Cardiac muscle cell (in vitro differentiated cells and primary cell): ENCODE measurements at places on chromosomes 7 and 10.

- no peaks in the 10 kb centered on the region for H3K27me3 ChIP-seq
- H3K27ac ChIP-seq, result no peak overlapping the region
Measured at GRCh38 chr10:61163403-61163802, 219.4 kb upstream of the RHOBTB1 start.

DNA sequence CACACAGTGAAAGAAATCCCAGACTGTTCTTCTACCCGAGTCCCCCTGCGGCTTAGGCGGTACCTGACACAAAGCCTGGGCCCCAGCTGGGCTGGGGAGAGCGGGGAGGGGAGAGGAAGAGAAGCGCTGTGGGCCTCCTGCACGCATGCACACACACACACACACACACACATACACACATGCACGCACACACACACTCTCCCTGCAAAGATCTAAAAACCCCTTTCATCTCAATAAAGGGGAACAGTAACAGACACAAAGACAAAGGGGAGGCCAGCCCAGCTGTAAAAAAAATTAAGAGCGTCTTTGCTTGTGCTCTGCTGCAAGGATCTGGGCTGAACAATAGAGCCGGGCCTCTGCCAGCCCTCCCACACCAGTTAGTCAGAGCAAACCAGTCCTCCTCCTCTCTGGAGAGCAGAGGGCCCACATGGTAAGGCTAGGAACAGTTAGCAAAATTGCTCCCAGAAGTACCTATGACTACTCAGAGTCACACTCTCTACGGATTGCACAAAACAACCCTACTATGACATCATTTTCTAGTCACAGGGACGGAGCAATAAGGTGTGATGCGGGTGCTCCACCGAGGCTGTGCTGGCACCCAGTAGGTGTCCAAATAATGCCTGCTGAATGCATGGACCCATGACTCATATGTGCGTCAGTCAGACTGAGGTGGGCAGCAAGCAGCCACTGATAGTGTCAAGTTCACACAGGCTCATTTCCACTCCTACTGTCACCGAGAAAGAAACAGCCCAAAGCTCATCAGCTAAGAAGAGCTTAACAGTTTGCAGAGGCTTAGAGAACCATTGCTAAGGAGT, 9.2 kb downstream of the ITPRIP start:
- no peak overlapping the region for H3K4me3 ChIP-seq
- no peaks in the 10 kb centered on the region for H3K36me3 ChIP-seq
- no peaks in the 10 kb centered on the region for H3K27me3 ChIP-seq
- H3K27ac ChIP-seq, result peak overlapping the region; percentile 84
- DNase-seq, result peak; percentile 94
- H3K4me1 ChIP-seq, result peaks cover 69% of the 10 kb centered on the region

DNA sequence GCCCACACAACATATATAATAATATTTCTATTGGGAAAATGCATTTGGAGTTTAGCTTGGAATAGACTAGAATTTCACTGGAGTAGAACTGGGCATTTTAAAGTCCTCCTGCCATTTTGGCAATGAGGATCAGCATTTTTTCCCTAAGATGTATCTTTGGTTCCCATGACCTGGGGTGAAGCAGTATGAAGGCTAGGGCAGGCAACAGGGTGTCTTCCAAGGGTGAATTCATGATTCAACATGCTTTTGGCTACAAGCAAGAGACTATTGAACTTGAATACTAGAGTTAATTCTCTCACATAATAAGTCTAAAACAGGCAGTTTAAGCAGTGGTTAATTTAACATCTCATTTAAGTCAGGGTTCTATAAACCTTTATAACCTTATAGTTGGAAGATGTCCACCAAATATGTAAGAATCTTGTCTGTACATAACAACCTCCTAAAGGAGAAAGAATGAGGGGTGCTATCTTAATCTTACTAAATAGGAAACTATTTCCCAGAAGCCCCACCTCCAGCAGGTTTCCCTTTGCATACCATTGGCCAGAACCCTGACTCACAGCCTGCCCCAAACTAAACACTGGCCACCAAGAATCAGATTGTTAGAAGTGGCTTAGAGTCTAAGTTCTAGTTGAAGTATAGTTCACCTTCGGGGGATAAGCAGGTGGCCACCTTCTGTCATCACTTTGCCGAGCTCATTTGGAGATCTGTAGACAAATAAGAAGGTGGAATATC, 96.0 kb upstream of the PRPS1L1 start:
- H3K4me1 ChIP-seq, result peaks cover 8% of the 10 kb centered on the region
- no peak for DNase-seq
- no peak overlapping the region for H3K4me3 ChIP-seq
- no peaks in the 10 kb centered on the region for H3K36me3 ChIP-seq
- no peak overlapping the region for H3K27ac ChIP-seq

GRCh38 chr10:77732213-77733003, 94.8 kb upstream of the KCNMA1 start:
- DNase-seq, result no peak
- no peaks in the 10 kb centered on the region for H3K27me3 ChIP-seq
- no peak overlapping the region for H3K4me3 ChIP-seq
- no peak overlapping the region for H3K27ac ChIP-seq

- peak; percentile 49 for DNase-seq
- H3K36me3 ChIP-seq, result peaks cover 47% of the 10 kb centered on the region
- no peak overlapping the region for H3K4me3 ChIP-seq
- peaks cover 8% of the 10 kb centered on the region for H3K4me1 ChIP-seq
- H3K27ac ChIP-seq, result no peak overlapping the region
- no peaks in the 10 kb centered on the region for H3K27me3 ChIP-seq
Measured at GRCh38 chr10:69375307-69376151, 41.2 kb downstream of the TACR2 start.

DNA sequence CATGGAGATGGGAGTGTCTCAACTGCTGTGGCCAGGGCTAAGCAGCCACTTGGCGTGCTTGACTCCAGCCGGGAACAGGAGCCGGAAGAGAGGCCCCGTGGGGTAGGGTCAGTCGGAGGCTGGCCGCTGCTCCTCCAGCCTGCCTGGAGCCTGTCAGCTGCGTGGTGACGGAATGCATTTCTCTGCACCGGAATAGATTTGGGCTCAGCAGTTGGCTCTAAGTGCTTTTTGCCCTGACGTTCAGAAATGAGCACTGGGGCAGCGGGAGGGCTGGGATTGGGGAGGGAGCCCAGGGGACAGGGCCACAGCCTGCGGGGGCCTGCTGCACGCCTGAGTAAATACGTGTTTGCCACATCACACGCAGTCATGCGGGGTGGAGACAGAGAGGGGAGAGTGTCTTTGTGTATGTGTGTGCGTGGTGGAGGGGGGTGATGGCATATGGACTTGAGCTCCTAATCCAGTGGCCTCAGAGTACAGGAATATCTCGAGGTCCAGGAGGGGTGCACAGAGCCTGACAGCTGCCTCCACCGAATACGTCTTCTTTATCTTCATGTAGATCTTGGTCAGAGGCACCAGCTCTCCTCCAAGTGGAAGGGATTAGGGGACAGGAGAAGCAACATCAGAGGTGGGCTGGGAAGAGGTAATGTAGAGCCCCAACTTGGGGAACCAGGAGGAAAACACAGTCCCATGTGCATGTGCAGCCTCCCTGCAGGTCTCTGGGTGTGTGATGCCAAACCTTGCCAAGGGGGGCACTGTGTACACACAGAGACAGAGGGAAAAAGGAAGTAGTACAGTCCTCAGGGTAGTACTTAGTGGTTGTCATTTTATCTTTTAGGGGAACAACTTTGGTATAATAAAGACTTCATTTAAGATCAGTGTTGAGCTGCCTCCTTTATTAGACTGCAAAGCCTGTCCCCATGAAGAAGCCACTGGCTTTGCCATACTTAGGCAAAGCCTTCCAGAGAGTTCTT, 151.4 kb downstream of the CDH23 start:
- no peaks in the 10 kb centered on the region for H3K36me3 ChIP-seq
- peak overlapping the region; percentile 86 for H3K27ac ChIP-seq
- peaks cover 26% of the 10 kb centered on the region for H3K4me1 ChIP-seq
- peak; percentile 85 for DNase-seq
- no peaks in the 10 kb centered on the region for H3K27me3 ChIP-seq
- no peak overlapping the region for H3K4me3 ChIP-seq

DNA sequence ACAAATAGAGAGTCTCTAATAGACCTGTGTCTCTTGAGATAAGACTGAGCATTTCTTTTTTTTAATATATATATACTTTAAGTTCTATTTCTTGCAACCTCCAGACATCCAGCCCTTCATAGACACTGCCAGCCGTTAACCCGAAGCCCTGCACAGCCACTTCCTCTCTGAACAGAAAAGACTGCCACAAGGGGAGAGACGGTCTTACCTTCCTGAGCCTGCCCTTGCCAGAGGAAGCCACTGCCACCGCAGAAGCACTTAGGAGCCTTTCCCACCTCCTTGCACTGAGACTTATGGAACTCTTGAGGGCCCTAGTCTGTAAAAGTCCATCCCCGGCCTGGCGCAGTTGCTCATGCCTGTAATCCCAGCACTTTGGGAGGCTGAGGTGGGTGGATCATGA, 31.8 kb upstream of the PRSS1 start:
- no peaks in the 10 kb centered on the region for H3K27me3 ChIP-seq
- no peak overlapping the region for H3K4me3 ChIP-seq
- H3K27ac ChIP-seq, result no peak overlapping the region
- H3K36me3 ChIP-seq, result no peaks in the 10 kb centered on the region
- no peaks in the 10 kb centered on the region for H3K4me1 ChIP-seq

DNA sequence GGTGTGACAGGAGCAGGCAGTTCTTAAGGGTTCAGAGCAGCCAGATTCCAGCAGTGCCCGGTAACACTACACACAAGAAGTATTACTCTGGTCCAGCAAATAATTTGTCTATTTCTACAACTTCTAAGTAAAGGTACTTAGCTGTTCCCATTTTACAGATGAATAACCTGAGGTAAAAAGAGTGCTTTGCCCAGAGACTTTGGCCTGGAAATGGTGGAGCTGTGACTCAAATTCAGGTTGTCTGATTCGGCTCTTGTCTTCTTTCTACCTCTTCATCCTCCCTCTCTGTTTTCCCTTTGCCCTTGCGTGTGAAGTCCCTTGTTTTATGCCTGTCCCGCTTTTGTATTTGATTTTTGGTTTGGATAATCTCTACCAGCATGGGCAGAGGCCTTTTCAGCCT, 17.1 kb downstream of the SFRP5 start:
- H3K27me3 ChIP-seq, result no peaks in the 10 kb centered on the region
- no peak for DNase-seq

DNA sequence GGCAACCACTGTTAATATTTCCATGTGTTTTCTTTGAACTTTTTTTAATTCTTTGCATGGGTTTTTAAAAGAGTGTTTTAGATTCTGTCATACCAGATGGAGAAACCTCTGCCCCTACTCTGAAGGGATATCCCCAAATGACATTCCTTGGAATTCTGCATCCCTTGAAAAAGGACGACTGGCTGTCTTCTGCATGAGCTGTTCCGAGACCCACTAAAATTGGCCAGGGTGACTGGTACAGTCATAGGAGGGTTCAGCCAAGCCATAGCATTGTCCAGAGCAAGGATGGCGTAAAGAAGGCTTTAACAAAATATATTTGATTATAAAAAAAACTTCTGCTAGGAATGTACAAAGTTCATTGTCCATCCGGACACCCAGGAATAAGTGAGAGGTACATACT, 952.9 kb downstream of the NRG3 start:
- H3K27ac ChIP-seq, result no peak overlapping the region
- H3K27me3 ChIP-seq, result no peaks in the 10 kb centered on the region
- H3K4me3 ChIP-seq, result no peak overlapping the region
- H3K4me1 ChIP-seq, result no peaks in the 10 kb centered on the region
- no peak for DNase-seq
- H3K36me3 ChIP-seq, result no peaks in the 10 kb centered on the region

GRCh38 chr10:97648562-97649404, 8.3 kb downstream of the PI4K2A start:
- no peaks in the 10 kb centered on the region for H3K27me3 ChIP-seq
- no peaks in the 10 kb centered on the region for H3K4me1 ChIP-seq
- DNase-seq, result no peak
- H3K36me3 ChIP-seq, result peaks cover 23% of the 10 kb centered on the region
- H3K4me3 ChIP-seq, result no peak overlapping the region

GRCh38 chr7:75861636-75862035, 17.2 kb upstream of the RHBDD2 start:
- H3K4me3 ChIP-seq, result no peak overlapping the region
- no peaks in the 10 kb centered on the region for H3K36me3 ChIP-seq
- H3K4me1 ChIP-seq, result no peaks in the 10 kb centered on the region
- no peak for DNase-seq
- H3K27me3 ChIP-seq, result no peaks in the 10 kb centered on the region
- H3K27ac ChIP-seq, result no peak overlapping the region

GRCh38 chr7:25240896-25241295, 12.6 kb upstream of the NPVF start:
- no peaks in the 10 kb centered on the region for H3K27me3 ChIP-seq
- DNase-seq, result no peak
- no peak overlapping the region for H3K4me3 ChIP-seq
- no peaks in the 10 kb centered on the region for H3K36me3 ChIP-seq
- no peak overlapping the region for H3K27ac ChIP-seq
- H3K4me1 ChIP-seq, result no peaks in the 10 kb centered on the region

DNA sequence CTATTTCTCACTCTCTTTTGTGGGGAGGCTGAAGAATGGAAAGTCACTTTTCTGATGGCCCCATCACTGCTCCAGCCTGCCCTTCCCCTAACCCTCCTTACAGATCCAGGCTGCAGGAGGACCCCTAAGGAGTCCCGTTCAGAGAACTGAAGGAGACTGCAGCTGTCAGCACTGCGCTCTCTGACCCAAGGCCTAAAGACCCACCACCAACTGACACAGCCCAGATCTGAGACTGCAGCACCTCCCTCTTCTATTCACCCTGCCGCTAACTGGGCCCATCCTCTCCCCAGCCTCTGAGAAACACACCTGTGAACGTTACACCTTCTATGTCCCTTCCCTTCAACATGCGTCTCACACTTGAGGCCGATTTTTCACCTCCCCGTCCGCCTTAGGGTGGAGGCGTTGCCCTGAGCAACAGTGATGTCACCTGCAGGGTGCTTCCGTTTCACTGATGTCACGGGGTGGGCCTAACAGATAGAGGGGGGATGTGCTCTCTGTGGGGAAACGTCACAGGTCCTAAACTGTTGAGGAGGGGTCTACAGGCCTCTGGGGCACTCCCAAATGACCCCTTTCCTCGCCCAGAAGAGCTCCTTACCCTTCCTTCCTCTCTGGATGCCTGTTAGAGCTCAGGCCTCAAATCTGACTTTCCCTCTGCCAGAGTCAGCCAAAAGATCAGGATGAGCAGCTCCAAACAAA, 5.1 kb downstream of the ITPRIP start:
- H3K4me3 ChIP-seq, result no peak overlapping the region
- H3K27ac ChIP-seq, result peak overlapping the region; percentile 84
- H3K36me3 ChIP-seq, result no peaks in the 10 kb centered on the region
- peaks cover 72% of the 10 kb centered on the region for H3K4me1 ChIP-seq
- no peaks in the 10 kb centered on the region for H3K27me3 ChIP-seq

GRCh38 chr7:131244259-131244852, 83.3 kb upstream of the MKLN1 start:
- H3K27me3 ChIP-seq, result no peaks in the 10 kb centered on the region
- H3K27ac ChIP-seq, result no peak overlapping the region
- no peaks in the 10 kb centered on the region for H3K4me1 ChIP-seq
- DNase-seq, result no peak
- no peak overlapping the region for H3K4me3 ChIP-seq
- H3K36me3 ChIP-seq, result no peaks in the 10 kb centered on the region

GRCh38 chr7:30012757-30013156, 13.7 kb downstream of the FKBP14 start:
- H3K36me3 ChIP-seq, result peaks cover 22% of the 10 kb centered on the region
- H3K4me1 ChIP-seq, result no peaks in the 10 kb centered on the region
- H3K27me3 ChIP-seq, result no peaks in the 10 kb centered on the region
- no peak overlapping the region for H3K27ac ChIP-seq

- peak overlapping the region; percentile 90 for H3K27ac ChIP-seq
- H3K4me3 ChIP-seq, result no peak overlapping the region
- H3K4me1 ChIP-seq, result peaks cover 44% of the 10 kb centered on the region
- peak; percentile 78 for DNase-seq
- no peaks in the 10 kb centered on the region for H3K27me3 ChIP-seq
- no peaks in the 10 kb centered on the region for H3K36me3 ChIP-seq
Measured at GRCh38 chr7:8283968-8284367, 22.0 kb upstream of the ICA1 start.
